ENCODE measurements at places on chromosomes 6 and 20. TPM values are rescaled to one million over a fixed set of nuclear protein-coding genes. Genes with fewer than 3 reads are reported as not detected.

The ULBP2 gene
- 12.2 TPM for total RNA-seq

The ADGB gene
- not detected for total RNA-seq

The PARD6B gene
- total RNA-seq: 8.2 TPM

The GABRR1 gene
- not detected for total RNA-seq

The FAM184A gene
- 0.26 TPM for total RNA-seq

The MOCS1 gene
- total RNA-seq: 1.3 TPM

The TGM2 gene
- 5.5 TPM for total RNA-seq

The SIGLEC1 gene
- total RNA-seq: not detected

The PPP1R3G gene
- total RNA-seq: 1.8 TPM

The CD93 gene
- under 0.01 TPM for total RNA-seq

The SLC4A11 gene
- total RNA-seq: 3.2 TPM

The SEC63 gene
- 19.7 TPM for total RNA-seq

The GSTA2 gene
- total RNA-seq: not detected
